ENCODE measurements at places on chromosomes 1 and 21. TPM values are rescaled to one million over a fixed set of nuclear protein-coding genes. Genes with fewer than 3 reads are reported as not detected.

DNA sequence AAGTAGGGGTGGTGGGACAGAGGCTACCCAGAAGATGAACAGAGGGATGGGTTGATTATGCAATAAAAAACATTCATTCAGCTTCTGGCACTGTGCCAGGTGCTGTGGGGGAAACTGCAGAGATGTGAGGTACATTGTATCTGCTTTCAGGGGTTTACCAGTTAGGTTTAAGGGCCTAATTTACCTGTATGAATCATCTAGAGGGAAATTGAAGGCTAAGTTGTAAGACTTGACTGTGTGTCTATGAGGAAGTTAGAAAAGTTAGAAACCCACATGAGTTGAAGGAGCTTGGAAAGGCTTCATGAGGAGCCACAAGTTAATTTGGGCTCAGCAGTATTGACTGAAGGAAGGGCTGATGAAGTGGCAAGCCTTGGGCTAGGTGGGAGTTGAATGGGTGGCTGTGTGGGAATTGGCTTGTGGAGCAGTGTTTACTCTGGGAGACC lies 36.7 kb upstream of the APOBEC4 start:
- no peak for DNase-seq

- DNase-seq, result no peak
Observed at GRCh38 chr1:150068109-150068435, 496 bp downstream of the VPS45 start.

DNA sequence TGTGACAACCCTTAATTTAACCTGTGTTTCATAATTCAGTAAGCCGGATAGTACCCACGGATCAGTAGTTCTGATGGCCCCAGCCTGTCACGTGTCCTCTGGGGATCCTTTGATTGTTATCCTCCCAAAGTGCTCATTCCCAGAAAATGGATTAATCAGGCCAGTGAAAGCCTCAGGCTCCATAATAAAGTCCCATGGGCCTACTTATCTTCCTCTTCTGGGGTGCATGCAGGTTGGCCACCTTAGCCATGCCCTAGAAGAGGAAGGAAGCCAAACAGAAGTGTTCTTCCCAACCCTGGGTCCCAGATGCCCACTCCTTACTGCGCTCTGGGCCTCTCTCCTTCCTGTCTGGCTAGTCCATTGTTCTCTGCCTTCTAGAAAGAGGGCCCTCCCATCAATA lies 146.1 kb downstream of the EDEM3 start:
- no peak for DNase-seq

GRCh38 chr1:54117815-54118563 lies 34.8 kb downstream of the CDCP2 start:
- peak; percentile 10 for DNase-seq

GRCh38 chr1:56821462-56821797 lies 2.2 kb upstream of the FYB2 start:
- no peak for DNase-seq

CFHR2 gene
- total RNA-seq, result not detected

DNA sequence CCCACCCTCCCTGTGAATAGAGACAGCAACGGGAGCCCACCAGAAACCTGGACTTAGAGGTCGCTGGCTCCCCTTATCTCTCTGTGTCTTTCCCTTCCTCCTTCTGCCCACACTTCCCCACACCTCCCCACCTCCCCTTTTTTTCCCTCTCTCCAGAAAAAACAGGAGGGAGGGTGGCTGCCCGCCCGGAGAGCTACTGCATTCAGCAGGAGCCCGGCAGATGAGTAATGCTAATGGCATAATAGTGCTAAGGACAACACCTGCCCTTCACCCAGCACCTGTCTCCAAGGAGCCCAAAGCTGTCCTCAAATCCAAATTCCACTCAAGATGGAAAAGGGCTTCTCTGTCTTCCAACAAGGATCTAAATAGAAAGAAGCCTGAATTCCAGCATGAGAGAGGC lies 11.4 kb upstream of the PRELP start:
- DNase-seq, result no peak

- no peak for DNase-seq
Observed at GRCh38 chr1:18299441-18300338, 181.0 kb upstream of the KLHDC7A start.

DNA sequence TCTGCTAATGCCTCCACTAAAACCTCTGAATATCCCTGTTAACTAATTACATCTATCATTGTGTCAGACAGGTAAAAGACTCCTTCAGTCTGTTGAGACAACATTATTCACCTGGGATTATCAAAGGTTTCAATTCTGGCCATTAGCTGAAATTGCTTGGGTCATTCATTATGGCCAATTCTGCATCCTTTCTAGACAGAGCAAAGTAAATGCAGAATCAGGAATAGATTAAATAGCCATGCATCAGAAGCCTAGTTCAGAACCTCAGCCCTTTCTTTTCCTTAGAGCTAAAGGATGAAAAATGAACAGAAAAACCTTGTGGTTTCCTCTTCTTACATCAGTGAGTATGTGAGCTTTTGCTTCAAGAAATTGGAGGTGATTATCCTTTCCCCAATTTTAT lies 665.4 kb upstream of the CAMK1G start:
- DNase-seq, result no peak

- DNase-seq, result no peak
Observed at GRCh38 chr1:198677871-198678270, 39.0 kb downstream of the PTPRC start.

DNA sequence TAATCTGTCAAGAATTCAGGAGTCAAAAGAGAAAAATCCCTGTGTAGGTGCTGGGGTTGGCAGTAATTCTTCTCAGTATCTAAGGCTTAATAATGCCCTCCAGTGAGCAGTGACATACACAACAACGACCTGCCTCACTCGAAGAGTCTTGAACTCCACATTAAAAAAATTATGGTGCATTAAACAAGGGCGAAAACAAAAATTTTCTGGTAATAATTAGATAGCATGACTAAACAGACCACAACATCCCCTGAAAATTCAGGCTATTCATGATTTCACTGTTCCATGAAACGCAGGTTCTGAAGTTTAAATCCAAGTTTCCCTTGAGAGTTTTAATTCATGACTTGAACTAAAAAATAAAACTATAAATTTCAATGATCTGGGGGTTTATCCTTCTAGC lies 5.1 kb downstream of the SRSF4 start:
- no peak for DNase-seq

DNA sequence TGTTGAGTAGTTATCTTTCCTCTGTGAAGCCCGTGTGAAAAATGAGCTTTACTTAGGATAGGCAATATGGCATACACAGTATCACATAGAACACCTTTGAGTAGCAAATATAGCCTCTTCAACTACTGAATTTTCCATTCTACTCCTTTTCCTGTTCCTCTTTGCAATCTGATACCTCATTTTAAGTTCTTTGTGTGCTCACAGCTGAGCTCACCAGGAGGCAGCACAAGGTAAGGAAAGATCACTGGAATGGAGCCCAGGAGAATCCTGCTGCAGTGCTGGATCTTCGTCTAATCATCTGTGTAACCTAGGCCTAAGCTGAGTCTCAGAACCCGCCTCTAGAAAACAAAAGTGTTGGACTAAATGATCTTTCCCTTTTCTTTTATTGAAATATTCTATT lies 171.0 kb downstream of the LRRC40 start:
- DNase-seq, result no peak
